ENCODE measurements at places on chromosomes 4 and X. TPM values are rescaled to one million over a fixed set of nuclear protein-coding genes. Genes with fewer than 3 reads are reported as not detected.

The SOWAHB gene
- total RNA-seq: not detected

The SPANXD gene
- total RNA-seq: not detected

The GDPD2 gene
- total RNA-seq: not detected

The F8A1 gene
- 3.6 TPM for total RNA-seq

The KIT gene
- not detected for total RNA-seq

DNA sequence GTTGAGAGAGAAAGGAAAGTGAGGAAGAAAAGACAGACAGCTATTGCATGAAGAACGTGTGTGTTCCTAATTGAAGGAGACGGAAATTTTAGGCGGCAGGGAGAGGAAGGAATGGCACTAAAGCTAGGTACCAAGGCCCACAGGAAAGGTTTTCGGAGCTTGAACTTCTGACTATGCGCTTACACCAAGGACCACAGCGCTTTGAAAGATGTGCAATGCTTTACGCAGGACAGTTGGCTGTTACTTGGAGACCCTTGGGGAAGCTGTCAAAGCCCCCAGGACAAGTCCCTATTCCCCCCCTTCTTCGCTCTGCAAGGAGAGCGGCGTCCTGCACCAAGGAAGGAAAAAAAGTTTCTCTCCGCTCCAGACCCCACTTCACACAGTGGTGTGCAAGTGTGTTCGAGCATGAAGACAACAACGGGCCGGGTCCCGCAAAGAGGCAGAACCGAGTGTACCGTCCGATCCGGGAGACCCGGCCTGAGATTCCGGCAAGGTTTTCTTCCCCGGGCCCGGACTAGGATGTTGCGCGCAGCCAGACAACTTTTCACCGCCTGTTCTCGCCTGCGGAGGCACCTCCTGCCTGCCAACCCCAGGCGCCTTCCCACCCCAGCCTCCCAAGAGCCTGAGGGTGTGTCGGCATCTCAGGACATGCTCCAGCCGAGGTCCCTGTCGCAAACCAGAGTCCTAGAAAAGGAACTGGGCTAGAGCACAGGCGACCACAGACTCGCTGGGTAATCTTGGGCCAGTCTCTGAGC lies 896 bp downstream of the KDR start:
- peak; percentile 9 for DNase-seq

DNA sequence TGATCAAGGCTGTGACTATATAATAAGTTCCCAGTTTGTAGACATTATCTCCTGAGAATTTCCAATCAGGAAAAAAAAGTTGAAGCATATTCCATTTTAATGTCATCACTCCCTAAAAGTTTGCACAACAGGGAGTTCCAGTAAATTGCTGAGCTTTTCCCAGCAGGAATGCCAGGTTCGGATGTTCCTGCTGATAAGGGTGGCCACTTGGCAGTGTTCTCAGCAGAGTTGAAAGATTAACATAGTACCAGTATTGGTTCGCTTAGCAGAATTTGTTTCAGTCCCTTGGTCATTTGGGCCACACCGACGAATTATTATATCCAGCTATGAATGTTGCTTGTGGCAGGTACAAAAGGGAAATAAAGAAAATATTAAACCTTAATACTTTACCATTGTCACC lies 5.2 kb upstream of the CXCL2 start:
- DNase-seq: no peak

DNA sequence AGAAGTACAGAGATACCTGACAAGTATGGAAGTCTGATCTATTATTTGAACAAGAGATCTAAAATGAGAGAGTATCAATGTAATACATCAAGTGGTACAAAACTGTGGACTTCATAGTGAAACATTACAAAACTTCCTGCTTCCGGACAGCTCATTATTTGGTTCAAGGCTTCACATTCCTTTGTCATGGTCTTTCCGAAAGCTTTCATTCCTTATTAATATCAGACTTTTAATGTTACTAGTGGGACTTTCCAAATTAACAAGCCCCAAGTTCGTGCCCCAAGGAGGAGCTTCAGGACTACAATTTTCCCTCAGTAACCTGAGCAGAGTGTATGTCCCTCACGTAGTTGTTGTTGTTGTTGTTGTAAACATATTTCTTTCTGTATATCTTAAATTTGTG lies 1.2 kb downstream of the CHIC2 start:
- peak; percentile 35 for DNase-seq

DNA sequence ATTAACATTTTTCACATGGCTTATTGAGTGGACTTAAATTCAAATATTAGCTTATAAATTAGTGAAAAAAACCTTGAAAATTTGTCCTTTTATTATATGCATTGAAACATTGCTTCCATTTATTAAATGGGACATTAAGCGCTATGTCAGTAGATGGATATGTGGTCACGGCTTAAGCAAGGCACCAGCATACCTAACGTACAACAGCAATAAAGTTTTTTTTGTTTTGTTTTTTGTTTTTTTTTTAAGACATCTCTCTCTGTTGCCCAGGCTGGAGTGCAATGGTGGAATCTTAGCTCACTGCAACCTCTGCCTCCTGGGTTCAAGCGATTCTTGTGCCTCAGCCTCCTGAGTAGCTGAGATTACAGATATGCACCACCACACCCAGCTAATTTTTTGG lies 31.6 kb downstream of the PGM2 start:
- no peak for DNase-seq

DNA sequence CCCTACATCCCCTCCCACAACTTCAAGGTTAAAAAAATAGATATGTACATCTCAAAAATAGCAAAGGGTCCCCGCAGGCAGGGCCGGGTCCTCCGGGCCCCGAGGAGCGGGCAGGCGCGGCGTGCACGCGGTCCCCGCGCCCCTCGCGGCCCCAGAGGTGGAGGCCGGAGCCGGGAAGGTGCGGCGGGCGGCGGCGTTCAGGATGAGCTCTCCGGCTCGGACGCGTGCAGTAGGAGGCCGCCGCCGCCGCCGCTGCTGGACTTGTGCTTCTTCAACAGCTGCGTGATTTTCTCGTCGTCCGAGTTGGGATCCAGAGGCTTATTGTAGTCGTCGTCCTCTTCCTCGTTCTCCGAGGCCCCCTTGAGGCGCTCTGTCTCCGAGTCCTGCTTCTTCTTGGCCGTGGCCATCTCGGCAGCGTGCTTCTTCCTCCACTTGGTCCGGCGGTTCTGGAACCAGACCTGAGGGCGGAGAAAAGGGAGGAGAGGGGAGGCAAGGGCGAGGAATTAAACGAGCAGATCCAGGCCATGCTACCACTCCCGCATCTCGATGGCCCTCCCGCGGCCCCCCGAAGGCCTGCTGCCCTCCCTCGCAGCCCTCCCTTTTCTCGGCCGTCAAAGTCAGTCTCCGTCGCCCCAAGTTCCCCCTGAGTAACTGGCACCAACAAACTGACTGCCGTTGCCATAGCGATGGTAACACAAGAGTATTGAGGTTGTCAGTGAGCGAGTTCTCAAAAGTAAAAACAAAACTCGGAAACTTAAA lies 5.8 kb downstream of the NKX6-1 start:
- no peak for DNase-seq

DNA sequence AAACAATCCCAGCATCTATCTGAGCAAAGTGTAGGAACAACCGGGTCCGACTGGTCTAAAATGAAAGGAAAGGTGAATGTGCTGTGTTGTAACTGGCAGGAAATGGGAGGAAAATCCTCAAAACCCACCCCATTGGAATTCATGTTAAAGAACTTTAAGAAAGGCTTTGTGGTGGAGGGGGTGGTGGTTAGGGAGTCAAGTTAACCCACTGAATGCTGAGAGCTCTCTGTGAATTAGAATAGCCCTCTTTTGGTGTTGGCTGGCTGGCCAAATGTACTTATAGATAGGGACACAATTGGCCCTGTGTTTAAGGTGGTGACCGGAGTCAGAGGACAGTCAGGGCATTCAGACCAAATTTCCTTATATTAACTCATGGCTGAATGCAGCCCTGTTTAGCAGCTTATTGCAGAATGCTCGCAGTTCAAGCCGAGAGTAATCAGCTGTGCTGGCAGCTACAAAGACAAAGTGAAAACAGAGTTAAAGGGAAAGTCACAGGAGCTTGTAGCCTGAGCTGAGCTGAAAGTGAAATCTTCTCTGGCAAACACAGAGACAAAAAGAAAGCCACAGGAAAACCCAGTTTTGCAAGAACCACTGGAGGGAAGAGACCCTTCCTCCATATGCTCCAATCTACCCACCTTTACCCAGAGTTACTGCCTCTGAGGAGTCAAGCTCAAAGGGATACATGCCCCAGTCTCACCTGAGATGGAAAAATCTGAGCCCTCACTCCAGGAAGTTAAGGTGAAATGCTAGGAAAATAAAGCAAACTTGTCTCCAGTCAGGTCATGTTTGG lies 38.5 kb upstream of the UGT2B7 start:
- DNase-seq: peak; percentile 43

DNA sequence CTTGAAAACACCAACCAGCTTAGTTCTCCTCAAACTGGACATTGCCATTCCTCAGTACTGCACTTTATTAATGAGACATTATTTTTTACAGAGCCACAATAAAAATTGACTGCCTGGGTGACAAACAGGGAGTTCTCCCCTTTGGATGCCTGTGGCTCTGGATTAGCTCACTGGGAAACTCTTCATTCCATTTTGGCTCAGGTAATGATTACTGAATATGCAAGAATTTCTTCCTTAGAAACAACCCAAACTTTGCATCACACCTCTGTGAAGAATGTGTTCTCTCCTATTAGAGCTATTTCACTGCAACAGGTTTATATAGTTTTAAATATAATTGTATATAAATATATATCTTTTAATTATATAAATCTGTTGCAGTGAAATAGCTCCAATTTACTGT lies 2065.8 kb downstream of the ARAP2 start:
- no peak for DNase-seq

DNA sequence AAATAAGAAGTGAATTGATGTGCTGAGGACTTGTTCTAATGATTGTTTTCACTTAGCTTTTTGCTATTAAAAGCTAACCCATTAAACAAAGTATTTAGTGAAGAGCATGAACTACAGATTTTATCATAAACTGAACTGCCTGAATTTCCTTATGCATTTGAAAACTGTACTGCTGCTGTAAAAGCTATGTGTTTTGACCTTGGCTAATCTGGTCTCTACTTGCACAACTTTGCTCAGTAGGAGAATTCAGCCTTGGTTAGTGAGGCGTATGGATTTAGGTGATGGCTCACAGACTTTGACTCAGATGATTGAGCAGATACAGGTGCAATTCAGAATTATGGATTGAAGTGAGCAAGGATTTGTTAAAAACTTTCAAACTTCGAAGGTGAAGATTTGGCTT lies 38.7 kb upstream of the FAT1 start:
- no peak for DNase-seq

GRCh38 chr4:8699479-8700145 lies 107.0 kb downstream of the CPZ start:
- no peak for DNase-seq

DNA sequence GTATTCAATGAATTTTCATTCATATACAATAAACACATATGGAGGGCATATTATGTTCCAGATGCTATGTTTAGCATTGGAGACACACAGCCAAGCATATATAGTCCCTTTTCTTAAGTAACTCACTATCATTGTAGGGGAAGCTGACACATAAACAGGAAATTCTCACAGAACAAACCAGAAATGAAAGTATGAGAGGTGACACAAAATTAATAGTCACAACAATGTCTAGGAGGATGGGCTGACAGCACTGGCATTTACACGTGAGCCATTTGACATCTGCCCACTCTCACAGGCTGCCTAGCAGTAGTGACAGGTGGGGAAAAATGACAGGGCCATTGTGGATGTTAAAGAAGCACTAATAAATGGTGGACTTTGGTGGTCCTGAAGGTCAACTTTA lies 2.6 kb upstream of the CNOT6L start:
- DNase-seq: no peak

DNA sequence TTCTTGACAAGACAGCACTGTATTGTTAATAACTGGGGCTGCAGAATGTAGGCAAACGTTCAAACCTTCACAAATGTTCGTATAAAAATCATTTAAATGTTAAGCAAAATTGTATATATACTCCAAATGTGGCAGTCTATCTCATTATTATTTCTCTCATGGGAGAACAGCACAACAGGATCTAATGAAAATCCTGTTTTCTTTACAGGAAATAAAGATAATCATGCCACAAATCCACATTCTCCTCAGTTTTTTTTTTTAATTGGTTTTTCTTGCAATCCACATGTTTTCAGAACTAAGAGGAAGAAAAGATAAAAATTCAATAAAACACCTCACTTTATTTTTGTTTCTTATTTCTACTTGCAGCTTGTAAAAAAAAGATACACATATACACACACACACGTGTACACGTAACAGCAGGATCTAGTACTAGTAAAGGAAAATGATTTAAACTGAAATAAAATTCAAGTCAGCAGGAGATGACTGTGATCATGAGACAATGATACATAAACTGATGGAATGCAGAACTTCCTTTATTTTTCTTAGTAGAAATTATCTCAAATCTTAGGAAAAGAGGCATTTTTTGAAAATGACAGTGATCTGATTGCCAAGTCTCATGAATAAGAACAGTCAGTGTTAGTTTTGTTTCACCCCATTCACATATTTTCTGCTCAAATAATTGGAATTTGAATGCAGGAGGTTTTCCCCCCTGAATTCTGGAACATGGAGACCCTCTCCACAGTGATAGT lies 11.3 kb downstream of the APBB2 start:
- DNase-seq: no peak

- no peak for DNase-seq
Measured at GRCh38 chrX:7828594-7828993, 14.4 kb upstream of the VCX start.

DNA sequence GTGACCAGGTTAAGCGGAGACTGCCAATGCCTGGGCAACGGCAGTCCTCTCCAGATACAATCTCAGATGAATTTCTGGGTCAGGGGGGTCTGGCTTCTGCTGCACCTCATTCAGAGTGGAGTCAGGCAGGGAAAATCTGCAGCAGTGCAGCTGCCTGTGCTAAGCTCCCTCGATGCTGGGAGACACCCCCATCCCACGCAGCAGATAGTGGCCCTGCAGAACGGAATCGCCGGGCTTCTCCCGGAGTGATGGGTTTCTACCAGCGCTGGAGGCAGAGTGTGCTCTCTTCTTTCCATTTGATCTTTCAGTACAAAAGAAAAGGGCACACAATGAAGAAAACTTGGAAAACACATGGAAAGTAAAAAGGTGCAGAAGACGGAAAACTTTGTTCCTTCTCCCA lies 5.2 kb downstream of the ABLIM2 start:
- DNase-seq: no peak

DNA sequence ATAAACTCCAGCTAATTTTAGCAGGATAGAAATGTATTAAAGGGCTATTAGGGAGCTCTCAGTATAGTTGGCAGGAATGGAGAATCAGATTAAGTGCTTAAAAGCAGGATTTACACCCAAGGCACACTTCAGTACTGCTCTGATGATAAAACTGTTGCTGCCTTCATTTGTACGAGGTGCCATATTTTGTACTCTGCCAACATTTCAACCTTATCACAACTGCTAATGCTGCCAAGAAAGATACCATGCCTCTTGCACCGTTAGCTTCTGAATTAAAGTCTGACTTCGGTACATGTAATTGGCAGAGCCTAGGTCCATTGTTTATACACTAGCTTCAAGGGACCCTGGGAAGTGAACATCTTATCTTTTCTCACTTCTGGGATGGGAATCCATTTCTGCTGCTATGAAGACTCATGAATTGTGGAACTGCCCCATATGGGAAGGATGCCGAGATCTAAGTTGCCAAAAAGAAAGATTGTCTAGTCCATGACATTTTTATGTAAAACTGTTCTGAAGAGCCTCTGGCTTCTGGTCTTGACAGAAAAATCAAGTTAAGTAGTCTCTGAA lies 624.0 kb upstream of the IGFBP7 start:
- DNase-seq: no peak
